ENCODE measurements at places on chromosomes 5 and 9. TPM values are rescaled to one million over a fixed set of nuclear protein-coding genes. Genes with fewer than 3 reads are reported as not detected.

The FCN1 gene
- total RNA-seq: not detected

The ROPN1L gene
- total RNA-seq: 0.14 TPM

The SPAAR gene
- not detected for total RNA-seq

The ACOT12 gene
- not detected for total RNA-seq

The HK3 gene
- not detected for total RNA-seq

The THG1L gene
- total RNA-seq: 15.8 TPM

The SLC9A3 gene
- 0.65 TPM for total RNA-seq

The SCAMP1 gene
- 105 TPM for total RNA-seq
